Cortex of kidney (tissue), 1 donor: ENCODE measurements at places on chromosomes 4 and X.

GRCh38 chrX:13001961-13002671, 27.2 kb downstream of the TMSB4X start:
- DNase-seq: no peak

- DNase-seq: no peak
Measured at GRCh38 chrX:54964766-54965497, 29.1 kb downstream of the PFKFB1 start.

DNA sequence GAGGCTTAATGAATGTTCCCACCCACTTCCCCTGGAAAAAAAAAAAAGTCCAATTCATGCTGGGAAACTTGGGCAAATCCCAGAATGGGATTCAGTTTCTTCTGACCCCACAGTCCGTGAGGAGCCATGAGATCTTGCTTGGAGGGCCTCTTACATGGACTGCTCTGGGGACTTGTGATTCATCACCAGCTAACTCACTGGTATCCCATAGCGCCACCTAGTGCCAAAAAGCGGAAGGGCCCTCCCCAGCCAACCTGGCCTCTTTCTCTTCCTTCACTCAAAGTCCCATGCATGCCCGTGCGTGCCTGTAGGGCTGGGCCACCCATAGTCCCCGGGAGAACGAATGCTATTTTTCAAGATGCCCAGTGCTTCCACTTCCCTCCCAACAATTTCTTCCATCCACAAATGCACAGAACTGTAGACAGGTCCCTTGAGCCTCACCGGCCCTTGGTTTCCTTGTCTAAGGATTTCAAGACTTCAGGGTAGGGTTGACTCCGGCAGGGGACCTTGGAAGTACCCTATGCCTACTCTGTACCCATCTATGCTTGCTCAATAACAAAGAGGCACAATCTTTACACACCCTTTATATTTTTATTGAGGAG, 5.1 kb downstream of the RTL5 start:
- DNase-seq: no peak

GRCh38 chrX:52420824-52421443, 52.1 kb downstream of the XAGE2 start:
- no peak for DNase-seq

GRCh38 chr4:40238008-40238699, 41.3 kb downstream of the RHOH start:
- DNase-seq: no peak

DNA sequence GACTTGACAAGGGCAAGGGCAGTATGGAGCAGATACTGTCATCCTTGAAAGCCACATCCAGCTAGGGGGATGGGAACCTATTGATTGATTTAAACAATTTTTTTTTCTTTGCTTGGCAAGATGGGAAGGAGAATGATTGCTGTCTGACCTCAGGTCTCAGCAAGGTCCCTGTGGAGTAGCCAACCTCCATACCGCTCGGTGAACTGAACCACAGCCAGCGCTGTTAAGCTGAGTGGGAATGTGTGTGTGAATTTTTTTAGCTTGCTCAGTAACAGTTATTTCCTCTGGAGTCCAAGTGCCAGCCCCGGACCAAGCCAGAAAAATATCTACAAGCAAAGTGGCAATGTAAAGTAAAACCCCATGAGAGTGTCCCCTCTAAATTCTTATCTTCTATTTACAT, 25.9 kb downstream of the DCX start:
- no peak for DNase-seq

GRCh38 chr4:181830404-181831035, 412.7 kb upstream of the TENM3 start:
- no peak for DNase-seq

DNA sequence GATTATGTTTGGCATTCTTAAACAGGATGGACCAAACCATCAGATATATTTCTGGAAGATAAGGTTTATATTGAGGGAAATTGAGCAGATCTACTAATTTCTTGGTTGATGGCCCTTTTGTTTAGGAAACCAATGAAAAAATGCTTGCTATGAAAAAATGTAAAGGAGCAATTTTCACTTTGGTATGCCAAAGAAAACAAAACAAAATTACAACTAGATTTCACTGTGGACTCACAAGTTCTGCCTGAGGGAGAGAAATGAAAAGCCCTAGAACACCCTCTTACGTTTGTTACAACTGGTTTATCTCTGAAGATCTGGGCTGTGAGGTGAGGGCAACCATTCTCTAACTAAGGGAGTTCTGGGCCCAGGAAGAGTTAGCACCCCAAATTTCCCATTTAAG, 122.5 kb upstream of the IL15 start:
- DNase-seq: no peak

DNA sequence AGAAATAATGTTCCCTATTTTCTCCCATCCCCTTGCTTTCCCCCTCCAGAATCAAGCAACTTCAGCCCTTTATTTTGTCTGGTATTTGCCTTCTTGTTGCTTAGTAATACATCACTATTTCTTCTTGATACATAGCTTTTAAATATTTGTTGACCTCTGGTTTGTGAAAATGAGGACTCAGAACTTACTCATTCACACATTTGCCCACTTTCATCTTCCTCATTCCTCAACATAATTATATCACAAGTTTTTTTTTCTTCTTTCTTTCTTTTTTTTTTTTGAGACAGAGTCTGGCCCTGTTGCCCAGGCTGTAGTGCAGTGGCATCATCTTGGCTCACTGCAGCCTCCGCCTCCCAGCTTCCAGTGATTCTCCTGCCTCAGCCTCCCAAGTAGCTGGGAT, 28.9 kb upstream of the NDUFC1 start:
- DNase-seq: no peak

- no peak for DNase-seq
Measured at GRCh38 chr4:76214177-76214675, 602 bp upstream of the SCARB2 start.

DNA sequence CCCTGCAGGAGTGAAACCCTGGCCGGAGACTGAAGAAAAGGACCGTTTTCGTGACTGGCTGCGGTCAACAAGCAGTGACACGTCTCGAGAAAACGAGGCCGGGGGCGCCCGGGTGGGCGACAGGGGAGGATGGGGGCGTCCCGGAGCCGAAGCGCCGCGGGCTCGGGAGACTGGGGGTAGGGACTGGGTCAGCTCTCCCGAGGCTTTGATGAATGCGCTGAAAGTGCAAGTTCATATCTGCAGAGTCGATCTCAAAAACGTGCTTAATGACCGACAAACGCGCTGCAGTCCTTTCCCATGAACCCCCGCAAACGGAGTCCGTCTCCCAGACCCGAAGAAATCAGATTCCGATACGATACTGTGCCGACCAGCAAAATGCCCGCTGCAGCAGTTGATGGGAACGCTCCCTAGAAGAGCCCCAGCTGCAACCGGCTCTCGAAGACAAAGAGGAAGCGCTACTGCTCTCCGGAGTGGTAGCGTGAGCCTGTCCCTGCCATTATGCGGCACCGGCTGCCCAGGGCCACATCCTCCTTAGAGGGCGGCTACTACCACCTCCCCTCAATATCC, 806 bp upstream of the CD99L2 start:
- DNase-seq: no peak

DNA sequence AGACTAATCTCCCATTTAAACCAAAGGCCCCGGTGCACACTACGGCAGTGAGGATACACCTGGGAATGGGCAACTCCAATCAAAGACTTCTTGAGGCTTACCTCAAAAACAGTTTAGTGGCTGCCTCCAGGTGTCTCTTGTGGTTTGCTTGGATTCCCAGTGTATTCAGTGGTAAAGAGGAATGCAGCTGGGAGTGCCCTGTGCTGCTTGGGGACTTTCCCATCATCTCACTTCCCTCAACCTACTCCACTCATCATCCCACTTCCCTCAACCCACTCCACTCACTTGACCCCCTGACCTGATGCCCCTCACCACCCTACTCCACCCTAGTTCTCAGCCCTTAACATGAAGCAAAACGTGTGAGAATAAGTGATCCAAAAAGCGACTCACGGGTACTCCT, 177.3 kb upstream of the ETNPPL start:
- DNase-seq: no peak

DNA sequence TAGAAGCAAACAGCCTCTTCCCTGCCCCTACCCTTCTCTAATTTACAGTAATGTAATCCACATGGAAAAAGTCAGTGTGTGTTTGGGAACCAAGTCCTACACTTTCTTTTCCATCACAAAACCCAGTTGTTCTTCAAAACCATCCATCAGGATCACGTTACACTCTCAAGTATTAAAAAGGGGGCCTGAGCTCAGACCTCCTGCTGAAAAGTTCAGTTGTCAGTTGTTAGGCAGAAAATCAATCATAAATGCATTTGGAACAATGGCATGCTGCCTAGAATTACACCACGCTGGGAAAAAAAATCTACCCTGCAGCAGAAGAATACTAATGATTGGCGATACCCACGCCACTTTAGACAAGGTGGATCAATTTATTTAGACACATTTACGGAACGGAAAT, 236.5 kb downstream of the PARM1 start:
- DNase-seq: no peak

DNA sequence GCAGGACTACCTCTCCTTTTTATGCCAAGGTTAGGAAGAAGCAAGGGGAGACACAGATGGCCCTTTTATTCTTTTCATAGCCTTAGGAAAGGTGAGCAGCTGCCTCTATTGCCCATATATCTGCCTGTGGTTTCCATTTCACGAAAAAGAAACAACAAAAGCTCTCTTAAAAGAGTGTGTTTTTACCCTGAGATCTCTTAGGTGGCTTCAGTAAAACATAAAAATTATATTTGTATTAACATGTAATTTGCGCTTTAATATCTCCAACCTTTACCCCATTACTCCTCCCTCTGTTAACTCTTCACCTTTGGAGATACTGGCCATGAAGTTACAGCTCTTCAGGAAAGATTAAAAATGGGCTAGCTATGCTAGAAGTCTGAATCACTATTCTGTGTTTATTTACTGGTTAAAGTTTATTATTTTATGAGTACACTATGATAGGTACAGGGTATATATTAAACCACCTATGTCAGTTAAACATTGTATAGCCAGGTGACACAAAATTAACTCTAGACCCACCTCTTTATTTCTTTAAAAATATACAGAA, 15.0 kb upstream of the SULT1B1 start:
- DNase-seq: no peak

DNA sequence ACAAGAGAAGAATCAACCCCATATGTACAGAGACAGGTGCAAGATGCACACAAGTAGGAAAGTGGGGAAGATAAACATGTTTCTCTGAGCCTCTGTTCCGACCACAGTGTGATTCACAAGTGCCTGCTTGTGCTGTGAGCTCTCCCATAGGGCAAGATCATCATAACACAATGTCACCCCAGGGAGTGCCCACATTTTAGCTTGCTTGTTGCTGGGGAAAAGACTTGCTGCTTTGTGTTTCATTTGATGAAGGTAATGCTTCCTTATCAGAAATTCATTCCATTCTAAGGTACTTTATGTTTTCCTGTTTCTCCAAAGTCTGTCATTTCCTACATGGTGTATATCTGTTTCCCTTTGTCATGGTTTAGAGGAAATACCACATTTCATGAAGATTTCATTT, 304.5 kb upstream of the DIPK2B start:
- no peak for DNase-seq

DNA sequence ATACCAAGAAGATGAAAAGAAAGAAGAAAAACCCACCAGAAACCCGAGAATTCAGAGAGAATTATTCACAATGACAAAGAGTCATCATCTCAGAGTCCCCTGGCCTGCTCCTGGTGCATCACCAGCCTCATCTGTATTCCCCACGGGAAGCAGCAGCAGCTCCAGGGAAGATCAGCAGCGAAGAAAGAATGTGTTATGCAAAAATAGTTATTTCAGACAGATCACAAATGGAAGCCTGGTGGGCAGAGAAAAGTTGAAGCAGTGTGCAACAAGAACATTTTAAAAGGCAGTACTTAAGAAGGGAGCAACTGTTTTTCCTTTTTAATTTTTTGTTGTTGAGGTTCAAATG, 189.2 kb downstream of the PPP3CA start:
- no peak for DNase-seq

DNA sequence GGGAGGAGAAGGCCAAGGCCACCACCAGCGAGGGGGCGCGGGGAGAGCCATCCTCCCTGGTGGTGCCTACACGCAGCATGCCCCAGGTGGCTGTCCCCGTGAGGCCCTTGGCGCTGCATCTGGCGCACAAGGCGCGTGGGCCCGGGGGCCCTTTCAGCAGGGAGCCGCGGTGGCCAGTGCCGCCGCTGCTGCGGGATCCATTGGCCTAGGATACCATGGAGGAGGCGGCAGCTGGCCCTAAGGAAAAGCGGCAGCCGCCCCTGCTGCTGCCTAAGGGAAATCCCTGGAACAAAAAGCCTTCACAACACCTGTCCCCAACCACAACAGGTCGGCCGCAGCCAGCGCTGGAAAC, 1059.6 kb downstream of the TECRL start:
- no peak for DNase-seq

DNA sequence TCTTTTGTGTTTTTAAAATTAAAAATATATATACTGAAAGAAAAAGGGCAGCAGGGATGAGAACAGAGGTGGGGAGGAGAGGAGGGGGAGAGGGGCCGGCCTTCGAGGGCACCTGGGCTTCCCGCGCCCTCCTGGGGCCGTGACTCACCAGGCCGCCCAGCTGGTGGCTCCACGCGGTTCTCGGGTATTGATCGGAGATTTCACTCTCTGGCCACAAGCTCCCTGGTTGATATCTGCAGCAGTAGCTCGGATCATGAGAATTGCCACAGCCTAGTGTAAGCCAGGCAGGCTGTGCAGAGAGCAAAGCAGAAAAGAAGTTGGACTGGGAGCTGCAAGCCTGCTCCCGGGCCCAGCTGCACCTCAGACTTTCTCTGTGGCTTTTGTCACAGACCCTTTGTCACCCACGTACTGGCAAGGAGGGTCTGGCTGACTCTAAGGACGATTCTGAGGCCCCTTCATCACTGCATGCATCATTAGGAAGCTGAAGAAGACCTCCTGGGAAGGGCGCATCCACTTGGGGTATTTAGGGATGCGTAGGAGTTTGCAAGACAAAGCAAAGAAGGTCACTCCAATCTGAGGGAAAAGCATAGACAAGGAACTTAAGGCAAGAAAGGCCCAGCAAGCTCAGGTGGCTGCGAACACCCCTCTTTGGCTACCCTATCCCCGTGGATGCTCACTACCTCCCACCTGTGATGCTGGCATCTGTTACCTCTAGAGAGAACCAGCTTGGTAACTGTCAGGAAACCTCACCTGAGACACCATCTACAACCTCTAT, 71.7 kb downstream of the CPZ start:
- DNase-seq: no peak

DNA sequence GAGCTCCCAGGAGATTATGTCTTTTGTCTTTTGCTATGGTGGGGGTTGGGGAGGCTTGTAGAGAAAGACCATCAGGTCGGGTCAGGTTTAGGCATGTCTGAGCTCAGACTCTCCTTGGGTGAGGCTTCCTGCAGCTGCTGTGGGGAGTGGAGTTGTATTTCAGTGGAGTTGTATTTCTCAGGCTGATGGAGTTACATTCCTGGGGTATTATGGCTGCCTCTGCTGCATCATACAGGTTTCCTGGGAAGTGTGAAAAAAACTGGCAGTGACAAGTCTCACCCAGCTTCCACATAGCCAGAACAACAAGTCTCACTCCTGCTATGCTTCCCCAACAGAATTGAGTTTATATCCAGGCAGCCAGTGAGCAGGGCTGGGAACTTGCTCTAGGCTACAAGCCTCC, 119.3 kb downstream of the VSIG4 start:
- DNase-seq: no peak

- no peak for DNase-seq
Measured at GRCh38 chr4:114999880-115000279, 113.5 kb downstream of the NDST4 start.
